MCF 10A (cell line): ENCODE measurements at places on chromosomes 7 and 10.

DNA sequence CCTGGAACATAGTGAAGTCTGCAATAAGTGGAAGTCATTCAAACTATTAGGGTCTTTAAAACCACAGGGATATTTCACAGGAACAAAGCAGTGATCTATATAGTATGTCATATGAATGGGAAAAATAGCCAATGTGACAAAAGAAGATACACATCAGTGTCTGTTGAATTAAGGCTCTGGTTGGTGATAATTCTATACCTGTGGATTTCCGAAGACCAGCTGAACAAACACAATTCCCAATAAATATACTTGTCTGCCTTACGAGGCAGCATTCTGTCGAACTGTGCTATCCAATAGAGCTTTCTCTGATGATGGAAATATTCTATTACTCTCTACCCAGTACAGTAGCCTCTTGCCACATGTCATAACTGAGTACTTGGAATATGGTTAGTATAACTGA, 55.9 kb upstream of the CAV2 start:
- no peak for DNase-seq

- DNase-seq = peak; percentile 59
Measured at GRCh38 chr10:83332690-83333089, 806.6 kb upstream of the GHITM start.

DNA sequence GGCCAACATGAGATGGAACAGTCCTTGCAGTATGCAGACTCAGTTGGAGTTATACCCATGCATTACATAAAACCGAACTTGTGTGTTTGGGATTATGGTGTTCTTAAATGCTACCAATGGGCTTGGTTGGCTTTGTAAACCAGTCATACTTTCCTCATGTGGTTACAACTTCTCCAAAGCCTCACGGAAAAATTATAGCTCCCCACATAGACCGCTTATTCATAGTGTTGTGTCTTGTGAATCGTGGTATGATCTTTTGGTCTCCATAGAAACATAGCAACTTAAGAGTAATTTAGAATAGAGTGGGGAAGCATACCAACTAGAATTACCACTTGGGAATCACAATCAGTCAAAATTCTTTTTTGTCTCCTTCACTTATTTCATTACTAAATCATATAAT, 112.3 kb upstream of the FZD1 start:
- no peak for DNase-seq

DNA sequence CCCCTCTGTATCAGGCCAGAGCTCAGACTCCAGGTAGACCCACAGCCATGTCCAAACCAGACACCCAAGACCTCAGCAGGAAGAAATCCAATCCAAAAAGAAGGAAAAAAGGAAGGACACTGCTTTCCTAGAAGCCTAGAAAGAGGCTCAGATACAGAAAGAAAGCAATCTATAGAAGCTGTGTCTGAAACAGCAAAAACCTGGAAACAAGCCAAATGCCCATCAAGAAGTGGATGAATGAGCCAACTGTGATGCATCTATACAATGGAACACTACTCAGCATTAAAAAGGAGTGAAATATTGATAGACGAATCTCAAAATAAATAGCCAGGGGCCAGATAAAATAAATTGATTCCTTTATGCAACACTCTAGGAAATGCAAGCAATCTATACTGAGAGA, 31.6 kb downstream of the GRB10 start:
- DNase-seq = peak; percentile 5

DNA sequence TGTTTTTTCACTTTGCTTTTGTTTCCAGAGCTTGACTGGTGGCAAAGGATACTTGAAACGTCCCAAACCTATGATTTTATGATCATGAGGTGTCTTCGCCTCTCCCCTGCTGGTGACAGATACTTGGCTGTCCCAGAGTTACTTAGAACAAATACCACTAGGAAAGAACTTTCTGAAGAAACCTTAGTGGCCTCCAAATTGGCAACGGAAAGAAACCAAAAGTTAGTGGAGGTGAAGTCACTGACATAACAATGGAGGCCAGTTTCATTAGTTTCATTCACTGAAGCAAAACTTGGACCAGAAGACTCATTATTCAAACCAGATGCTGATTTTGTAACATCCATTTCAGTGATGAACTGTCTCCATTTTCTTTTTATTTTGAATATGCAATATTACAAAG, 68.6 kb downstream of the JAZF1 start:
- DNase-seq = no peak

- DNase-seq = no peak
Measured at GRCh38 chr7:135514856-135515255, 5.0 kb upstream of the CNOT4 start.

GRCh38 chr10:30737931-30738391, 108.4 kb upstream of the LYZL2 start:
- DNase-seq = no peak
